ENCODE measurements at places on chromosomes 11 and 22.

DNA sequence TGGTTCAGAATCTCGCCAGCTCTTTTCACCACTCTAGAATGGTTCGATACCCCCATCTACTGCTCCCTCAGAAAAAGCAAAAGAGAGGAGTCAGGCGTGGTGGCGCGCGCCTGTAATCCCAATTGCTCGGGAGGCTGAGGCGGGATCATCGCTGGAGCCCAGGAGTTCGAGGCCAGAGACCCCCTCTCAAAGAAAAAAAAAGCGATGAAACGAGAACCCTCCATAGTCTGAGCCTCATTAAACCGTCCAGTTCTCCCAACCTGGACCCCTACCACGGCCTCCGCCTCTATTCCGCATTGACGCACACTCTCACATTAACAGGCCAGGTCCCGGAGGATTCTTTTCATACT, 439 bp downstream of the SPA17 start:
- DNase-seq, result no peak

DNA sequence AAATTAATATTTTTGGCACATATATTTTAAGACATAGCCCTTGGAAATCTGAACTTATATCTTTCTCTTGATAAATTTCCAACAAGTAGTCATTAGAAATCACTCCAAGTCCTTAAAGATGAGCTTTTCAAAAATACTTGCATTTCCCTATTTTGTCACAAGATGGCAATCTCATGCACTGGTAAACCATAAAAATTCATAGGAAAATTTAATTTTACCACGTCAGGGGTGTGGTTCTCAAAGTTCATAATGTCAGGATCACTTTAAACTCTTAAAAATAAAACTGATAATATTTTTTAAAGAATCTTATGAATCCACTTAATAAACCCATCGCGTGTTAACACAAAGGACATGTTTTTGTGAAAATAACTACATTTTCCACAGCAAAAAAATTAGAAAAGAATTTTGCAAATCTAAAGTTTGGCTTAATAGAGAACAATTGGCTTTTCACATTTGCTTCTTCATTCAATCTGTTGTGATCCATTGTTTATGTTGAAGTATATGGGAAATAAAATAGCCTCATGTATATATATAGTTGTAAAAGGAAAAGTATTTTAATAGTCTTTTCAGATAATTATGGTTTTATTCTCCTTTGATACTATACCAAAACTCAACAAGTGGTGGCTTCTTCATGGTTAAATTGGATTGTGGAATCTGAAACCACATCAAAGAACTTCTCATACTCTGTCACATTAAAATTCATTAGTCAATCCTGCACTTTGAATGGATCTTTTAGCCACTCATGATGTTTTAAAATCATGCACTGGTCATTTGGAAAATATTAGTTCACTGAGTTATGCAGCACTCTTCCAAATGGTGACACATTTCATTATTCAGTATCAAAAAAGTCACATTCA, 169.1 kb downstream of the CADM1 start:
- no peak for DNase-seq

DNA sequence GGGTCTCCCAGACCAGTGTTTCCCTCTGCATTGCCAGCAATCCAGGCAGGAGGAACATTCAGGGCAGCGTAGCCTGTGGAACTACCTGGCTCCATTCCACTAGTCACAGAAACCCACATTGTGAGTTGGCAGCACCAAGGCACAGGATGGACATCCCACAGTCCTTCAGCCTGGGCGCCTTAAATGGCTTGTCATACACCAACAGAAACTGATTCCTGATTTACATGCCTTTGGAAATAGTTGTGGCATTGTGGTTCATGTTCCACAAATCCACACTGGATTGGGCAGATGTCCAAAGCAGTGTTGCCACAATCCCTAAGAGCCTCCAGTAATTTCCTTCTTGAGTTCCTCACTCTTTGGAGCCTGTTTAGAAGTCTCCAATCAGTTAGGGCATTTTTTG, 225.6 kb downstream of the BLID start:
- no peak for DNase-seq

DNA sequence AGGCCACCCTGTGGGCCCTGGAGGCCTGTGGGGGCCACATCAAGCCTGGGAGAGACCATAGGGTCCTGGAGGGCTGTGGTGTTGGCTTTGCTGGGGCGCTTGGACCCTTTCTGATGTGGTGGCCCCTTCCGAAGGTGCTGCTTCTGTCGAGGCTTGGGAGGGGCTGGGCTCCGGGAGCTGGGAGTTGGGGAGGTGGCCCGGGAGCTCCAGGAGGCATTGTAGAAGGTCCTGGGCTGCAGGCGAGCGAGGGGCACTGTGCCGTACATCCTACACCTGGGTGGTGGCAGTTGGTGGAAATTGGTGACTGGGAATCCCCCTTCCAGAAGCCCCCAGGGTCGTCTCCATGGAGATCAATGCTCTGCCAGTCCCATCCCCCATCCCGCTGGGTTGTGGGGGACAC, 2.6 kb downstream of the PLA2G3 start:
- DNase-seq, result no peak

GRCh38 chr22:29073618-29074275, 912 bp downstream of the KREMEN1 start:
- no peak for DNase-seq

DNA sequence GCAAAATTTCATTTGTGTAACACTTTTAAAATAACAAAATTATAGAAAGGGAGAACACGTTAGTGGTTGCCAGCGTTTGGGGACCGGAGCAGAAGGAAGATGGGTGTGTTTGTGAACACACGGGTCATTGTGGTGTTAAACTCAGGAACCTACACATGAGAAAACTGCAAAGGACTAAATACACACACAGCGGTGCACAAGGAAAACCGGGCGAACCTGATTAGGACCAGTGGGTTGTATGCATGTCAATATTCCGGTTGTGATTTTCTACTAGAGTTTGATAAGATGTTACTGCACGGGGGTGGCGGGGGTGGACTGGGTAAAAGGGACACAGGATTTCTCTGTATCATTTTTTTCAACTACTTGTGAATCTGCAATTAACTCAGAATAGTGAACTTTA, 351.2 kb downstream of the OPCML start:
- DNase-seq, result no peak

DNA sequence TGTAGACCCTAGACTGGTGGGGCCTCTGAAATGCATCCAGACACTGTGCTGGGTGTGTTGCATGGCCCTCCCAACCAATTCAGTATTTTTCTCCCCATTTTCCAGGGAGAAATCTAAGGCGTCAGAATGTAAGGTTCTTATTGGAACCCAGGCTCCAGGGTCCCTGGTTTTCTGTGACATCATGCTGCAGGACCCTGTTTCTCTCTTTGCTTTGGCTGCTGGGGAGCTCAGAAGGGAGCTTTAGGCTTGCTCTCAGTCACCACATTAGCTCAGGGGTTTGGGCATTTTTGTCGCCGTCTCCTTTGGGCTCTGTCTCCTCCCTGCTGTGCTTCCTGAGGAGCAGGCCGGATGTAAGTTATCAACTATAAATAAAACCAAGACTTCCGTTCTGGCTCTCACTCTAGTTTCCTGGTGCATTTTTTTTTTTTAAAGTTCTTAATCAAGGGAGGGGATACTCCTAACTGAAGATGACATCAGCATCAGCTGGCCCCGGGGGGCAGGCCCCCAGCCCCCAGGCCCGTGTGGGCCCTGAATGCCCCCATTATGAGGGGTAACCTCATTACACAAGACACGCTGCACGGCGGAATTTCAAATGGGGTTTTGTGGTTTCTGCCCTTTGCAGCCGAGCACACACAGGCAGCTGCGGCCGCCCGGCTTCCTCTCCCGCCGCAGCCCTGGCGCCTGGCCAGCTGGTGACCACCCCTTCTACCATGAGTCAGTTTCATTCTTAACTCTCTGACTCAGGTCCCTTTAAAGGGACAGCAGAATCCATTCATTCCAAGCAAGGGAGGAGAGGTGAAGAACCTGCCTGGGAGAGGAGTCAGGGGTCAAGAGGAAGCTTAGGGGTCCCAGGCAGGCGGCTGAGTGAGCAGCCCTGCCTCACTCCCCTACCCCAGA, 3.2 kb downstream of the MYEOV start:
- no peak for DNase-seq

- DNase-seq, result no peak
Observed at GRCh38 chr11:56509439-56509838, 18.3 kb upstream of the OR5M8 start.

GRCh38 chr11:62911137-62912130, 9.7 kb downstream of the CHRM1 start:
- DNase-seq, result no peak

DNA sequence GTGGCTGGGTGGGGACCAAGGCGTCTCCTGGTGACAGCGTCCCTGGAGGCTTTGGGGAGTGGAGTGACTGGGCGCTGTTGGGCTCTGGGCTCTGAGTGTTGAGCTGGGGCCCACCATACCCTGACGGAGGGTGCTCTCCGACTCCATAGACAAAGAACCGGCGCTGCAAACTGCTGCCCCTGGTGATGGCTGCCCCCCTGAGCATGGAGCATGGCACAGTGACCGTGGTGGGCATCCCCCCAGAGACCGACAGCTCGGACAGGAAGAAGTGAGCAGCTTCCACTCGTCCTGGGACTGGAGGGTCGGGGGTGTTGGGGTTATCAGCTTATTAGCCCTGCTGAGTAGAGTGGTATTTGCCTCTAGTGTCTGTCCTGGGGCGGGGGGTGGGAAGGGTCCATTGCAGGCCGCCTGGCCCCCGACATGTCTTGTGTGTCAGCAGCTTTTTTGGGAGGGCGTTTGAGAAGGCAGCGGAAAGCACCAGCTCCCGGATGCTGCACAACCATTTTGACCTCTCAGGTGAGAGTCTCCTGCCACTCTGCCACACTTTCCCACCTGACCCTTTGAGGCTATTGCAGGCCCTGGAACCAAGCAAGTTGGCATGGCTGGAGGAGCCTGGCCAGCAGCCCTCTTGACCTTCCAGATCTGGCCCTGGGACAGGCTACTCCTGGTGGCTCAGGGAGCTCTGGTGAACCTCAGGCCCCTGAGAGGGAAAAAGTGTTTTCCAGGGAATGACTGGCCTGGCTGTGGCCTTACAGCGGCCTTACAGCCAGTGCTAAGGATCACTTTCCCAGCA, 7.6 kb downstream of the CLDN5 start:
- DNase-seq, result no peak

DNA sequence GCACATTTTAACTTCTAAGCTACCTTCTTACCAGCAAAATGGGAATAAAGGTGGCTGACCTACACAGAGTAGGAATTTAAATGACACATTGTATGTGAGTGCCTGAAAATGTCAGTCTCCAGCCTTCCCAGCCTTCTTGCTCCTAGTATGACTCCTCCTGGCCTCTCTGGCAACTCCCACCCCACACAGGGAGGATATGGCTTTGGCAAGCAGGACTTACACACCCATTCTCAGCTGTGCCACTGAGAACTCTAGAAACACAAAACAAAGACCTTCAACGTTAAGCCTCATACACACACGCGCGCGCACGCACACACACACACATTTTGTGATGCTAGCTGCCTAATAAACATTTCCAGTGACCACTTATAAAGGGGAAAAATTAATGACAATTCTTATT, 65.8 kb downstream of the PACSIN2 start:
- no peak for DNase-seq

DNA sequence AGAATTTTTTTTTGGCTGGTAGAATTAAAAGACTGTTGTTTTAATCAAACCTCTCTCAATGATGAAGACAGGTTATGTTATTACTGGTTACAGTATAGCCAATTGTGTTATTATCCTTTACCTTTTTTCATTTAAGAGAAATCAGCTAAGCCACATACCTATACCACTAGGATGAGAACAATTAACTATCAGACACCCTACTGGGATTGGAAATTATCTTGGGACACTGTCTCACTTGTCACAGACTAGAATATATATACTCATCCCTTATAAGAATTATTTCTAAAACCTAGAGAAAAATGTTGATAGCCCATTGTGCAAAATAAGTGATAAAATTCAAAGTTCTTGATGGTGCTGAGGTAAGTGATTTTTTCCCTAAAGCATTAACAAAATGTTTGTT, at the start of gene OR5AS1:
Gene OR5AS1 (plus strand): TSS at position 301 of the 400 bp plus-strand sequence. CDS start 2,765 bp downstream, outside the sequence.
- no peak for DNase-seq

DNA sequence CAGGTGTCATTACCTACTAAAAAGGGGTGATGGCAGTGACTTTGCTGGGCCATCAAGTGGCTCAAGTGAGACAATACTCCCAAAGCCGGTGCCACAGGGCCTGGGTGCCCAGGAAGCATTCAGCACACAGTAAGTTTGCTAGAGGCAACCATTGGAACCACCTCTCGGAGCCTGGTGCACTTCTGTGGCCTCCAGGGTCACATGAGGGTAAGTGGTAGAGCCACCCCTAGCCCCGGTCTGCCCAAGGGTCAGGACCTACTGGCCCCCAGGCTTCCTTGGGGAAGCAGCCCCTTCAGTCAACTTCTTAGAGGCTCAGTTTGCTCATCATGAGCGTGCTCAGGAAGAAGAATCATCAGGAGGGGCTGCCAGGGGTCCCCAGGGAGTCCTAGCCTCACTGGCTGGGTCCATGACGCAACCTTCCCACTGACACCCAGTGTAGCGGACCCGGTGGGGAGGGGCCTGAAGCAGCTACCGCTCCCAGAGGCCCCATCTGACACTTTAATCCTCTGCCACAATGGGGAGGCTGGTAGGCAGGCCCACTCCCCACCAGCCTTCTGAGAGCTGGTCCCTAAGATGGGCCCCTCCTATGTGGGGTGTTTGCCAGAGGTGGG, 17.5 kb upstream of the RASL10A start:
- no peak for DNase-seq

- DNase-seq, result no peak
Observed at GRCh38 chr11:69640995-69641581, at the start of gene CCND1. Gene CCND1, plus strand, starts transcription at chr11:69641156. Its CDS starts 158 bp downstream, at chr11:69641314.

DNA sequence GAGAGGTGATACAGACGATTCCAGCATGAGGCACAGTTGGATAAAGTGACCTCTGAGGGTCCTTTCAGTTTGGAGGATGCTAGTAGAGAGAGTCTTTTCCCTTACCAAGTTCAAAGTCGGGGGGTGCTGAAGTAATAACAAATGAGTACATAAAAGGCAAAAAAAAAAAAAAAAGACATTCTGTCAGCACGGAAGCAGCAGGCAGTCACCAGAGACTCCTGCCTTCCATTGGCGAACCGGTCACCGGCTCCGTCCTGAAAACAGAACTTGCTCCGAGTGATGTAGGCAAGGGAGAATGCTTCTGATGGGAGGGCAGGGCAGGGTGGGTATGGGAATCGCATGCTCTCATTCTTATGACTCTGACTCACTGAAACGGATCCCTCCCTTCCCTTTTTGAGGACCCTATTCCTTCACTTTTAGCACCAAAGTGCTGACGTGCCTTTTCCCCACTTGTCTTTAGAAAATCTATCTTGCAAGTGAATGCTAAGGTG, 65.9 kb downstream of the PRR5L start:
- DNase-seq, result no peak
